Right atrium auricular region (tissue), 2 donors: ENCODE measurements at places on chromosomes 5 and 9. TPM values are rescaled to one million over a fixed set of nuclear protein-coding genes. Genes with fewer than 3 reads are reported as not detected.
A peak's percentile ranks its signal among the peaks of the same experiment; 100 is the strongest.

The FBP2 gene
- not detected for total RNA-seq

The SHISAL2B gene
- total RNA-seq = not detected

The EPB41L4B gene
- 30.4 TPM for total RNA-seq

The VCAN gene
- total RNA-seq = 72.0 TPM

The NMUR2 gene
- total RNA-seq = not detected

The SLC22A4 gene
- total RNA-seq = 2.8 TPM

The ELP1 gene
- total RNA-seq = 22.1 TPM

The LIX1 gene
- not detected for total RNA-seq

The TRPM3 gene
- total RNA-seq = 1.5 TPM

The CARTPT gene
- not detected for total RNA-seq

- no peaks in the 10 kb centered on the region for H3K4me1 ChIP-seq
- H3K27ac ChIP-seq = no peak overlapping the region
- DNase-seq = no peak
- H3K36me3 ChIP-seq = no peaks in the 10 kb centered on the region
- H3K4me3 ChIP-seq = no peak overlapping the region
Measured at GRCh38 chr5:152077-152476, 39.2 kb upstream of the LRRC14B start.

- no peaks in the 10 kb centered on the region for H3K27me3 ChIP-seq
- no peak overlapping the region for H3K27ac ChIP-seq
Measured at GRCh38 chr5:148641735-148642134, 12.6 kb downstream of the HTR4 start.

GRCh38 chr9:123109540-123110279 is 76.2 kb downstream of the GPR21 start:
- no peak overlapping the region for H3K4me3 ChIP-seq

- no peaks in the 10 kb centered on the region for H3K27me3 ChIP-seq
- no peaks in the 10 kb centered on the region for H3K4me1 ChIP-seq
- DNase-seq = no peak
- no peak overlapping the region for H3K4me3 ChIP-seq
Measured at GRCh38 chr5:154642499-154643245, 112.5 kb upstream of the LARP1 start.

- no peak for DNase-seq
- H3K36me3 ChIP-seq = peaks cover 30% of the 10 kb centered on the region
- H3K4me1 ChIP-seq = no peaks in the 10 kb centered on the region
- H3K27ac ChIP-seq = no peak overlapping the region
- no peak overlapping the region for H3K4me3 ChIP-seq
Measured at GRCh38 chr9:35042081-35042604, 30.3 kb downstream of the VCP start.

- DNase-seq = no peak
- H3K27me3 ChIP-seq = no peaks in the 10 kb centered on the region
- H3K27ac ChIP-seq = no peak overlapping the region
- no peaks in the 10 kb centered on the region for H3K36me3 ChIP-seq
Measured at GRCh38 chr5:36272136-36272690, 29.5 kb downstream of the RANBP3L start.

GRCh38 chr9:118522093-118523028 is 818.2 kb downstream of the TLR4 start:
- DNase-seq = no peak
- no peaks in the 10 kb centered on the region for H3K4me1 ChIP-seq
- no peaks in the 10 kb centered on the region for H3K36me3 ChIP-seq
- H3K27me3 ChIP-seq = no peaks in the 10 kb centered on the region
- H3K4me3 ChIP-seq = no peak overlapping the region

DNA sequence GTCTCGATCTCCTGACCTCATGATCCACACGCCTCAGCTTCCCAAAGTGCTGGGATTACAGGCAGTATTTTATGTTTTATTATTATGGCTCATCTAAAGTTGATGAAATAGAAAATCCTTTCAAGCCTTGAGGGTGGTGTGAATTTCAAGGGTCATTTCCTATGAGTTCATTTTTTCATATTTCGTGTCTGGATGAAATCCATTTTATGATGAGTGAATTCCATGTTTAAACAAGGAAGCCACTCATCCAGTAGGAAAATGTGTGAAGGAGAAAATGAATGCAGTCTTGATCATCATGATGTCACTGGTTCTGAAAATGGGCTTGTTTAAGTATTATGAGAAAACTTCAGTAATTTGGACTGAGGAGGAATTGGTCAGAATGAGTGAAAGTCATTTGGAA is 74.6 kb upstream of the ZSWIM6 start:
- H3K27me3 ChIP-seq = no peaks in the 10 kb centered on the region
- no peaks in the 10 kb centered on the region for H3K4me1 ChIP-seq
- H3K4me3 ChIP-seq = no peak overlapping the region
- no peaks in the 10 kb centered on the region for H3K36me3 ChIP-seq
- no peak overlapping the region for H3K27ac ChIP-seq
- no peak for DNase-seq

- no peaks in the 10 kb centered on the region for H3K27me3 ChIP-seq
- H3K36me3 ChIP-seq = no peaks in the 10 kb centered on the region
- no peaks in the 10 kb centered on the region for H3K4me1 ChIP-seq
- no peak overlapping the region for H3K4me3 ChIP-seq
- H3K27ac ChIP-seq = no peak overlapping the region
Measured at GRCh38 chr9:84001621-84002020, 21.0 kb downstream of the RMI1 start.

DNA sequence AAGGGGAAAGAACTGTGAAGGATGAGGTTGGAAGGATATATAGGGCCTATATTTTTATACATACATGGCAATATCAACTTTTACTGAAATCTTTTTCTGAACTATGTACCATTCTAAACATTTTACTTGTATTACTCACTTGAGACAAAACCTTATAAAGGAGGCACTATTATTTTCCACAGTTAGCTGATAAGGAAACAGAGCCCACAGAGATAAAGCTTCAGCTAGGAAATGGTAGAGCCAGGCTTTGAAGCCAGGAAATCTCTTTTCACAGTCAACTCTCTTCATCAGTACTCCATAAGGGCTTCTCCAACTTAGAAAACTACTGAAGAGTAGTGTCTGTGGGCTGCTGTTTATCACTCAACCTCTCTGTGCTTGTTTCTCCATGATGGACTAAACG is 613.7 kb downstream of the PRELID2 start:
- no peak overlapping the region for H3K4me3 ChIP-seq
- H3K36me3 ChIP-seq = no peaks in the 10 kb centered on the region
- no peaks in the 10 kb centered on the region for H3K27me3 ChIP-seq
- DNase-seq = no peak
- no peak overlapping the region for H3K27ac ChIP-seq
- no peaks in the 10 kb centered on the region for H3K4me1 ChIP-seq

- H3K27me3 ChIP-seq = no peaks in the 10 kb centered on the region
- H3K36me3 ChIP-seq = no peaks in the 10 kb centered on the region
- no peak for DNase-seq
- no peak overlapping the region for H3K27ac ChIP-seq
- H3K4me3 ChIP-seq = no peak overlapping the region
Measured at GRCh38 chr5:169719360-169720314, 82.6 kb downstream of the DOCK2 start.

DNA sequence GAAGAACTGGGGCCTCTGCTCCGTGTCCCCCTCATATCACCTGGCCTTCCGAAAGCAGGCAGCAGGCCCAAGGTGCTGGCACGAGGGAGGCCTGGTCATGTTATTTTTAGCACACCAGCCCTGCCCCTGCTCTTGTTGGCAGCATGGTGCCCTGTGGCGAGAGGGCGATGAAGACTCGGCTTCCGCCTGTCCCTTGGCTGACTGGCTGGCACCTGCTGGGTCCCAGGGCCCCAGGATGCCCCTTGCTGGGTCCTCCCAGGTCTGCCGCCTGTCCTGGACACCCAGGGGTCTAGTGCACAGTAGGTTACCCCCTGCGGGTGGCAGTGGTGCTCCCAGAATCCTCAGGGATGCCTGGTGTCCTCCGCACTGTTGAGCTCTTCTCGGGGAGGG is 77.0 kb downstream of the RXRA start:
- peak overlapping the region; percentile 78 for H3K27ac ChIP-seq
- no peak for DNase-seq
- H3K4me3 ChIP-seq = no peak overlapping the region
- no peaks in the 10 kb centered on the region for H3K27me3 ChIP-seq
- no peaks in the 10 kb centered on the region for H3K36me3 ChIP-seq

DNA sequence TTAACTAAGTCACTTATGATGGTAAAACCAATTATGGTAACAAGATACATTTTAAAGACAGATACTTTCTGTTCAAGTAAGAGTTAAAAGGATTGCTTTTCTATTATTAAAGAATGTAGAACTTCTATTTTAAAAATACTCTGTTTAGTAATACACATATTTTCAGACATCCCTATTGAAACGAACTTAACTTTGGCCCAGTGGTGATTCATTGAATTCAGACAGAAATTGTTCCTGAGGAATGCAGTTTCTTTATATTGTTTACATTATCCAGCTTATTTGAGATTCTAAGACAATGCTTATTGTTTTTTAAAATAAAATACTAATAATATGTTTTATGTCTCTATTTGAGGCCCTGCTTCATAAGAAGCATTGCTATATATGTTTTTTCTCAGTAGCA is 816.4 kb downstream of the SEMA5A start:
- no peak for DNase-seq
- H3K4me3 ChIP-seq = no peak overlapping the region
- no peaks in the 10 kb centered on the region for H3K4me1 ChIP-seq
- H3K27ac ChIP-seq = no peak overlapping the region

- H3K36me3 ChIP-seq = no peaks in the 10 kb centered on the region
- DNase-seq = no peak
- H3K27ac ChIP-seq = no peak overlapping the region
Measured at GRCh38 chr5:169442403-169442874, 141.1 kb upstream of the SPDL1 start.

DNA sequence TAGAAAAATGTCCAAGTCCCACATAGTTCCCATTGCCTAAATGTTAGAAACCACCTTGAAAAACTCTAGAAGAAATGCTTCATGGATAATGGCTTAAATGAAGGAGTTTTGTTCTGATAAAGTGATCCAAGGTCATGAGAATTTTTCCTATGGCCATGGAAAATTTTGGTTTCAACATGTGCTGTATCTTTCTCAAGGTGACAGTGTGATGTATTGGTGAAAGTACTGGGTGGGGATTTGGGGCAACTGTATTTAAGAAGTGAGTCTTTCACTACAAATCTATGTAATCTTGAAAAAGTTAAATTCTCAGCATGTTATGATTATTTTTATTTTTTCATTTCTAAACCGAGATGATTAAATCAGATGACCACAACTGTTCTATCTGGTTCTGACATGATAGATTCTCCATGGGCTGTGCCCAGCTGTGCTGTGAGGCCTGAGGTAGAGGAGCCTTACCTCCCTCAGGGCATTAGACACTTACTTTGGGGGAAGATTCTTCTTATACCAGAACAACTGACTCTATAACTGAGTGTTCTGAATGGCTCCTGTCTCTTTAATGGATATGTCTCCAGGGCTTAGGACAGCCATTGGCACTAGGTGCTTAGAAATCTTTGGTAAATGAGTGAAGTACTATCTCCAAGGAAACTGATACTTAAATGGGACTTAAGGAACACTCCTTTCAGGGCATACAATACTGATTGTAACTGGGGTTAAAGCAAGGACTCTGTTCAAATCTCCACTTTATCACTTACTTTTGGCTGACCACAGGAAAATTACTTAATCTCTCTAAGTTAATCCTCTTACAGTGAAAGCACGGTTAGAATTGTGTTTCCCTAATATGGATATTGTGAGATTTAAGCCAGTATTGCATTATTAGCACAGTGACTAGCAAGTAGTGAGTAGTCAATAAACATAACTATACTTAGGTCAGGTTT is 397.4 kb upstream of the MEF2C start:
- no peaks in the 10 kb centered on the region for H3K27me3 ChIP-seq
- H3K4me1 ChIP-seq = no peaks in the 10 kb centered on the region
- no peak overlapping the region for H3K27ac ChIP-seq
- no peak overlapping the region for H3K4me3 ChIP-seq
- DNase-seq = no peak

DNA sequence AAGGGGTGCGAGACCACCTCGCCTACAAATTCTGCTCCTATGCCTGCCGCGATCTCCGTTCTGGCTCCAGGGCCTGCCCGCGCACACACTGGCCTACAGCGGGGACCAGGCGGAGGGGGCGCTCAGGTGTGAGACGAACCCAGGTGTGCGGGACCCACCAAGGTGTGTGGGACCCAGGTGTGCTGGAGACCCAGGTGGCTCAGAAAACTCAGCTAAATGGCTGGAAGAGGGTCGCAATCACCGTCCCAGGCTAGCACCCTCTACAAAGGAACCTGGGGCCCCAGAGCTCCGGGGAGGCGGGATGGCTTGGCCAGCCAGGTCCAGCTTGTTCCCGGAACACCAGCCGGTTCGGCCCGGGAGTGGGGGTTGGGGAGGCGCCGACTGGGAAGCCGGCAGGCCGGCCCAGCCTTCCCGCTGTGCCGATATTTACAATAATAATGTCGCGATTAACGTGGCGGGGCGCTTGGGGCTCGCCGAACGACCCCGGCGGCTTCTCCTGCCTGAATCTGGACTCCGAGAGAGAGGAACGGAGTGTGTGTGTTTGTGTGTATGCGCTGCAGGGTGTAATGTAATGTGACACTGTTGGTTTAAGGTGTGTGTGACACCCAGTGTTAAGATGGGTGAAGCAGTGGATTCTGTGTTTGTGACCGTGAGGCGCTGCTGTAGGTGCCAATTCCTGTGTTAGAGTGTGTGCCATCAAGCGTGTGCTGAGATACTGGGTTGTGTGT is 1.4 kb downstream of the PCDH1 start:
- H3K27me3 ChIP-seq = peaks cover 16% of the 10 kb centered on the region
- peak overlapping the region; percentile 60 for H3K4me3 ChIP-seq
- no peaks in the 10 kb centered on the region for H3K4me1 ChIP-seq
- no peaks in the 10 kb centered on the region for H3K36me3 ChIP-seq

DNA sequence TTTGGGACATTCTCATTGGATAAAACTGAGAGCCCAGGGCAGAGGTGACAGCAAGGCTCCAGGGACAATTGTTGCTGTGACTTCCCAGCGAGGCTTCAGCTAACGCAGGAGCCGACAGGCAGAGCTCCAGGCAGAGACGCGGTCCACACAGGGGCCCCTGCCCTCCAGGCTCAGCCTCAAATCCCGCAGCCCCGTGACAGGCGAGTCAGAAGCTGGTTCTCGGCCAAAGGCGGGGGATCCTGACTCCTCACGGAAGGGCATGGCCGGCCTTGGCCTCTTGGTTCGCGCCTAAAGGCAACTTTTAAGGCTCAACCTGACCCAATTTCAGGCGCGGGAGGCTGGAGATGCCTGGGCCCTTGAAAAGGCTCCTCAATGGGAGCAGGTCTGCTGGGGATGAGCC is 21.3 kb downstream of the SLC12A7 start:
- H3K27me3 ChIP-seq = no peaks in the 10 kb centered on the region
- H3K4me1 ChIP-seq = no peaks in the 10 kb centered on the region
- H3K27ac ChIP-seq = peak overlapping the region; percentile 50
- peaks cover 49% of the 10 kb centered on the region for H3K36me3 ChIP-seq
- no peak overlapping the region for H3K4me3 ChIP-seq

DNA sequence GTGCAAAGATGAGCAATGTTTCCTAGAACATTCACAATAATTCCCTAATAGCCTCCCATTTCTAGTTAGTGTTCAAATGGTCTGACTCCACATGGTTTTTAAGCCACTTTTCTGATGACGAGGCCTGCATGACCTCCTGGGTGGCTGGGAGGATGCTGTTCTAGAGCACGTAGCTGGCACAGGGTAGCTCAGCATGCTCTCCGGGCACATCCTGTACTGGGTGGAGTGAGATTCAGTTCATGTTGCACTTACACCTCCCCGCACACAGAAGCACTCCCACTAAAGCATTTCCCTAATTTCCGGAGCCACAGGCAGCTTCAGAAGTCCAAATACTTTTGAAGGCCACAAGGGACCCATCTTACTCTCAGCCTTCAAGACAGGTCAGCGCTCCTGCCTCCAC is 159.8 kb upstream of the LHFPL2 start:
- no peak overlapping the region for H3K27ac ChIP-seq
- H3K36me3 ChIP-seq = no peaks in the 10 kb centered on the region
- H3K4me3 ChIP-seq = no peak overlapping the region
- no peaks in the 10 kb centered on the region for H3K27me3 ChIP-seq
- no peak for DNase-seq
